ENCODE measurements at places on chromosomes 12 and 14.

DNA sequence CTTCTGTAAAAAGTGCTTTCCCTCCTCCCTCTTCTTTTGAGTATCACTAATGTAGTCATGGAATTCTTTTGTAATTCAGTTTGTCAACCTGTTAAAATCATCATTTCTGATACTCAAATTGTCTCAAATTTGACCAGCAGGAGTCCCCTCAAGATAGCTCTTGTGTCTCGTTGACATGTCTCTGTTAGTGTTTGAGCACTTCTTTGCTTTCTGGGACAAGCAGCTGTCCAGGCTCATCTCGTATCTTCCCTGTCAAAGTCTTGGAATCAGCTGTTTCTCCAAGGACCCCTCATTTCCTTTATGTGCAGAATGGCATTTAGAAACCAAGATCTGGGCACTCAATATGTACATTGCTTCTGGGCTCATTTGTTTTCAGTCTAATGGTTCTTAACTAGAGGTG lies 10.7 kb downstream of the CIPC start:
- peak; percentile 16 for DNase-seq

GRCh38 chr14:69152181-69152901 lies 578 bp downstream of the DCAF5 start:
- peak; percentile 85 for DNase-seq

DNA sequence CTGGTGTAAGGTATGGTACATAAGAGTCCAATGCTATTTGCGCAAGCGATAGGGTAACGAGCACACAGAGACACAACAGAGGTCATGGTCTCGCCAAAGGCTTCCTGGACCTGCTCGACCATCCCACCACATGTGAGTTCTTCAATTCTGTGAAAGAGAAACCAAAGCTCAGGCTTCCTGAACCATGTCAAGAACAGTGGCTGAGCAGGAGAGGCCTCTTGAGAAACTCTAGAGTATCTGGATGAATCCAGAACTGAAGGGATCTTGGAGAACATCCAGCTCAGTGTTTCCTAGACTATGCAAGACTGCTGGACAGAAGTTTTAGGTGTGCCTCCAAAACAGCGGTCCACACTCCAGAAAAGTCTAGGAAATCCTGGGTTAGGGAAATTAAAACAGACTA lies 114.5 kb downstream of the TRAFD1 start:
- DNase-seq: no peak

GRCh38 chr14:95011445-95012006 lies 145.8 kb downstream of the DICER1 start:
- DNase-seq: no peak
